ENCODE measurements at places on chromosomes 2 and 18. TPM values are rescaled to one million over a fixed set of nuclear protein-coding genes. Genes with fewer than 3 reads are reported as not detected.

DNA sequence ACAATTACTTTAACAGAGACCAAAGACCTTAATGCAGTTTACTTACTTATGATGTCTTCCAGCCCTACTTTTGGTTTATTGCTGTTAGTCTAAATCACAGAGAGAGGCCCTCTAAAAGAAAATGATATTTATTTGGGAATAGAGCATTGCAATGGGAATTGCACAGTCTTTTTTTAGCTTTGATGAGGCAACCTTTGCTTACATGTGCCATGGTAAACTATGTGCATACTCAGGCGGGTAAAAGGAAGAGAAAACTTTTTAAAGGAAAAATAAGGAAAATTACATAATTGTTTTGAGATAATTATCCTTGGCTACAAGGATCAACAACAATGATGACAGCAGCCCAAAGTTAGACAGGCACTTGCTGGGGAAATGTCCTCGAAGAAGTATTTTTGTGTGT lies 78.6 kb downstream of the EFEMP1 start:
- no peaks in the 10 kb centered on the region for H3K27me3 ChIP-seq
- no peak overlapping the region for H3K27ac ChIP-seq
- no peaks in the 10 kb centered on the region for H3K36me3 ChIP-seq
- no peak for DNase-seq

- no peak overlapping the region for H3K27ac ChIP-seq
- H3K27me3 ChIP-seq, result no peaks in the 10 kb centered on the region
- no peaks in the 10 kb centered on the region for H3K36me3 ChIP-seq
- peaks cover 24% of the 10 kb centered on the region for H3K4me1 ChIP-seq
- DNase-seq, result no peak
These were observed 107.7 kb downstream of the LBH start for GRCh38 chr2:30339071-30339470.

- H3K4me3 ChIP-seq, result no peak overlapping the region
- no peaks in the 10 kb centered on the region for H3K4me1 ChIP-seq
- H3K27ac ChIP-seq, result no peak overlapping the region
These were observed 629.7 kb downstream of the CCDC85A start for GRCh38 chr2:56813490-56813889.

DNA sequence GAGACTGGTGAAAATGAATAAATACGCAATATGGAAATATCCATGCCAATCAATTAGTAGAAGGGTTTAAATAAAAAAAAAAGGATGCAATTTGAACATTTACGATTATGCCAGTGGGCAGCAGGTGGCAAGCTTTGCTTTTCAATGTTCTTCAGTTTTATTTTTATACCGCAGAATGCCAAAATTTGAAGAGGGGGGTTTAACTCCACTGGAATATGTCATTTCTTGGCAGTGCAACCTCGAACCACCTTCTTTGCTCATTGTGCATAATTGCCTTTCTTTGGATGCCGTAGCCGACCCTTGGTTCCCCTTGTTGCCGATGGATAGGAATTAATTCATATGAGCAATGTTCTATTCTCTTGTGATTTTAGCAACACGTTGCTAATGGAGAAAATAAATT lies 88.0 kb downstream of the LTBP1 start:
- no peak overlapping the region for H3K27ac ChIP-seq
- H3K4me1 ChIP-seq, result no peaks in the 10 kb centered on the region
- H3K4me3 ChIP-seq, result no peak overlapping the region
- H3K36me3 ChIP-seq, result no peaks in the 10 kb centered on the region
- no peaks in the 10 kb centered on the region for H3K27me3 ChIP-seq

CFAP210 gene
- total RNA-seq, result 0.18 TPM

DNA sequence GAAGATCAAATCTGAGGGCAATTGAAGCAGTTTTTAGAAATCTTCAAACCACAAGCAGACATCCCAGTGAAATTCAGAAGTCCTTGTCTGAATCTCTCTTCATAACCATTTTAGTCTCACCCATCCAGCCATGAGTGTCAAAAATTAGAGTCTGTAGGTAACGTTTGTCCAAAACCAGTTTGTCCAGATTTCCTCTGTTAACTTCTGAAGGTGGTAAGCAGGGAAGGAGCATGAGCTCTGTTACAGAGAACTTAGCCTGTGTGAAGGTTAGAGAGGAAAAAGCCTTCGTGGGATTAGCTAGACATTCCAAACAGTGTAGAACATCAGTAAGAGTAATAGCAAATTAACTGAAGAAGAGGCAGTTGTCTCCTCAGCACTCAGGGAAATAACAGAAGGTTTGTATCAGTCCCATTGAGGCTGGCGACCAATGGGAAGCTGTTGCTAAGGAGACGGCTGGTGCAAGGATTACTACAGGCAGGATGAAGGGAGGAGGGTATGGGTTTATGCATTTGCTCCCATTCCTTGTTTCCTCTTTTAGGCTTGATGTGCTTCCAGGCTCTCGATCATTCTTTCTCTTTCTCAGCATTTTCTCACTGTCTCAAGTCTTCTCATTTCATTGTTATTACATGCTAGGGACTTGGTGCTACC lies 8.7 kb upstream of the GPR155 start:
- H3K4me3 ChIP-seq, result no peak overlapping the region
- H3K4me1 ChIP-seq, result peaks cover 12% of the 10 kb centered on the region
- H3K36me3 ChIP-seq, result no peaks in the 10 kb centered on the region
- H3K27me3 ChIP-seq, result no peaks in the 10 kb centered on the region
- H3K27ac ChIP-seq, result no peak overlapping the region

DNA sequence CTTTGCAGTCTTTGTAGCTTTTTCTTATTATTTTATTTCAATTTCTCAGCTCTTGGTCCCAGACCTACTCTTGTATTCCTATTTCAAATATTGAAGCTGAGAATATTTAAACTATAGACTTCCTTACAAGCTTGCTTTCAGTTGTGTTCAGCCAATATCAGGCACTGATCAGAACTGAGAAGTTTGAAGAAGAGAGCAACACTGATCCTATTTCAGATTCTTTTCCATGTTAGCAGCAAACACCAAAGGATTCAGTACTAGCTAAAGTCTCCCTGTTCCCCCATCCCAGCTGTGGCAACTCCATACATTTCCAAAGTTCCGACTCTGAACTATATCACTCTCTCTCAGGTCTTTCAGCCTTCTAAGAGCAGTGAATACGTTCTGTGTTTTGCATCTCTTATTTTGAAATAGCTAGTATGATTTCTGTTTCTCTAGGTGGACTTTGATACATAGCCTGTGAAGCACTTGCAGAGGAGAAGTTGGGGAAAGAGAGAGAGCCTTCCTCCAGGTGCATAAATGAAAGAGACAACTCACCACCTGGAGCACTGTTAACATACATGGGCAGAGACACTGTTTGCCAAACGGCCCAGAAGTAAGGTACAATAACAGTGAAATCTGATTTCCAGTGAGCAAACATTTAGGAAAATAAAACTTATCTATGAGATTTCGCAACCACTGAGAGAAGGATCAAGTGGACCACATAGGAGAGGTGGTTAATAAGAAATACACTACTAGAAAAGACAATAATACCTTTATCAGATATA lies 135.0 kb upstream of the ZNF804A start:
- no peaks in the 10 kb centered on the region for H3K36me3 ChIP-seq
- DNase-seq, result no peak
- H3K27me3 ChIP-seq, result no peaks in the 10 kb centered on the region
- no peak overlapping the region for H3K27ac ChIP-seq

DNA sequence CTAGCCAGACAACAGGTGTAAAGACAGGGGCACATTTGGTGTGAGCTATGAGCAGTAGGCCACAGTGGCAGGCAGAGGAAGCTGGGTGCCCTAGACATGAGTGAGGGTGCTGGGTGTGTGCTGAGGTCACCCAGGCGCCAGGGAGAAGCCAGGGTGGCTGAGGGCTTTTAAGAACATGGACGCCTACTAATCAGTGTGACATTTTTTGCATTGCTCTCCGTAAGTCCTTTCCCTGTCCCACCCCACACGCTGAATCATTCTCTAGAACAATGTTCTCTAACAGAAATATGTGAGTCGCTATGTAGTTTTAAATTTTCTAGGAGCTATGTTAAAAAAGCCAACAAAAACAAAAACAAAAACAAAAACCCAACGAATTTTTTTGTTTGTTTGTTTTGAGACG lies 204.5 kb upstream of the REV1 start:
- H3K4me1 ChIP-seq, result no peaks in the 10 kb centered on the region
- no peak overlapping the region for H3K27ac ChIP-seq
- H3K4me3 ChIP-seq, result no peak overlapping the region
- no peaks in the 10 kb centered on the region for H3K27me3 ChIP-seq
- no peak for DNase-seq
- H3K36me3 ChIP-seq, result no peaks in the 10 kb centered on the region

DNA sequence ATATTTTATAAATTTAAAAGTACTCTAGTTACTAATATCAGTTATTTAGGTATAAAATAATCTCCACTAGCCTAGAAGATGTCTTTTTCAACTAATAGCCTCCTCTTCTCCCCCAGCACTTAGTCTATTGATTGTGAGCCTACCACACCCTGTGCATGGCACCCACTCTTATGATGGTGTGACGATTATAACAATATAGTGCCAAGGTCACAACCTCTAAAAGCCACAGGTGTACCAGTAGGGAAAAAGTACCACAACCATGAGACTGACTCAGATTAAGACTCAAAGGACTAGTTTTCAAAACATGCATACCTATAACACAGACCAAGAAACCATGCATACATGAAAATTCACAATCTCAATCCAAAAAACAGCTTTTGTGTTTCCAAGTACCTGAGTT lies 27.6 kb downstream of the THADA start:
- no peaks in the 10 kb centered on the region for H3K27me3 ChIP-seq
- H3K4me1 ChIP-seq, result no peaks in the 10 kb centered on the region
- H3K27ac ChIP-seq, result no peak overlapping the region
- H3K4me3 ChIP-seq, result no peak overlapping the region

GORASP2 gene
- 24.0 TPM for total RNA-seq

TM4SF20 gene
- total RNA-seq, result not detected

SCYGR4 gene
- total RNA-seq, result not detected

- DNase-seq, result no peak
- H3K4me1 ChIP-seq, result no peaks in the 10 kb centered on the region
- no peak overlapping the region for H3K27ac ChIP-seq
- H3K36me3 ChIP-seq, result no peaks in the 10 kb centered on the region
- no peak overlapping the region for H3K4me3 ChIP-seq
- H3K27me3 ChIP-seq, result no peaks in the 10 kb centered on the region
These were observed 73.6 kb upstream of the SALL3 start for GRCh38 chr18:78906066-78906465.

DNA sequence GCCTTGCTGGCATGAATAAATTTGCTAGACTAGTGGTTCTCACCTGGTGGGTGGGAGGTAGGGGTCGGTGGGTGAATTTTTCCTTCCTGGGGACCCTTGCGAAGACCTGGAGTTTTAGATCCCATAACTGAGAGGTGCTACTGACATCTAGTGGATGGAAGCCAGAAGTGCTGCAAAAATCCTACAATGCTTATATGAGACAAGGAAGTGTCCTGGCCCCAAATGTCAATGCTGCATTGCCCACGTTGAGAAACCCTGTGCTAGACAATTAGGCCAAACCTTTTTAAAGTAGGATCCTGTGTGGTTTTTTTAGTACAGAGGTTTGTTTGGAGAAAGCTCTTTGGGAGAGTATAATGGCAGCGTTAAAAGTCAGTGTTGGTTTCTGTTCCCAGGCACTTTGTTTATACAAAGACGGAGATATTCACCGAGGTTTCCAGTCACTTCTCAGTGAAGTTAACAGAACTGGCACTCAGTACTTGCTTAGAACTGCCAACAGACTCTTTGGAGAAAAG lies 9.6 kb downstream of the SERPINB8 start:
- peaks cover 11% of the 10 kb centered on the region for H3K4me1 ChIP-seq
- H3K36me3 ChIP-seq, result no peaks in the 10 kb centered on the region

DNA sequence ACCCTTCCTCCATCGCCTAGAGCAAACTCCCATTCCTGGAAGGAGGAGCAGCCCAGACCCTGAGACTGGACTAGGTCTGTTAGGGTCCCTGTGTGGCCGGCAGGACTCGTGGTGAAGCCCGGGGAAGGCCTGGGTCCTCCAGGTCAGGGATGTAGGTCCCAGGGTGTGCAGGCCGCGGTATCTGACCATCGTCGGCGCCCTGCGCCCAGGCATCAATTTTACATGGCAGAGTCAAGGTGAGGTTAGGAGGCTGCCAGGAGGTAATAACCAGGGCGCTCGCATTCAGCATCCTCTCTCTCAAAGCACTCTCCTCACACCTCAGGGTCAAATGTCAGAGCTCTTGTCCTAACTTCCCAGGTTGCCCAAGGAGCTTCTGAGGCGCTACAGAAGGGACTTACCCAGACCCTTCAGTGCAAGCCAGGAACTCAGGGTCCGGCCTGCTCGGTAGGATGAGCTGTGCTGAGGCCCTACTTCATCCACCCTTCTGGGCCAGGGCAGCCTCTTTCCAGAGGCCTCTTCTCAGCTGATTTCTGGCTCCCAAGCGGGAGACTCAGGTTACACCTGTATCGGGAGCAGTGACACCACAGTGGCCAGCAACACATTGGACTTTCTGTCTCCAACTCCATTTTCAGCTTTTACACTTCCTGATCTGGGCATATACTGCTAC lies 628 bp downstream of the SH2D6 start:
- peak overlapping the region; percentile 85 for H3K4me3 ChIP-seq
- H3K36me3 ChIP-seq, result no peaks in the 10 kb centered on the region
- H3K27me3 ChIP-seq, result no peaks in the 10 kb centered on the region
- DNase-seq, result peak; percentile 52

DPP10 gene
- not detected for total RNA-seq

DNA sequence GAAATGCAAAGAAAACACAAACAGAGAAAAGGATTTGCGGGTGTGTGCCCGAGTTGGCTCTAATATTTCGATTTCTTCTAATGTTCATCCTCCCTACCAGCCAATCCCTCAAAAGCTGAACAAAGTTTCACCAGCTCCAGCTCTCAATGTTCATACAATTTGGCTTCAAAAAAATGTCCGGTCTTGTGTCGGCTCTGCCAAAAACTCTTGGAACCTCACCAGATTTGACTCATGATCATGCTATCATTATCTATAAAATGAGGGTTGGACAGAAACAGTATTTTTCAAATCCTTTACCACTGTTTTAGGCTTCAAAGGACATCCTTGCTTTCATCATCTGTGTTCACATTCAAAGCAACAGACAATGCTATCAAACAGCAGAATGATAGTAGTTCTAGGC lies 88.2 kb downstream of the CRACDL start:
- H3K4me3 ChIP-seq, result no peak overlapping the region
- H3K36me3 ChIP-seq, result no peaks in the 10 kb centered on the region
- DNase-seq, result no peak
- H3K4me1 ChIP-seq, result no peaks in the 10 kb centered on the region

- no peak overlapping the region for H3K27ac ChIP-seq
- peaks cover 2% of the 10 kb centered on the region for H3K36me3 ChIP-seq
- H3K4me1 ChIP-seq, result peaks cover 41% of the 10 kb centered on the region
- no peak overlapping the region for H3K4me3 ChIP-seq
These were observed 8.1 kb downstream of the CWC22 start for GRCh38 chr2:179999000-179999399.

DNA sequence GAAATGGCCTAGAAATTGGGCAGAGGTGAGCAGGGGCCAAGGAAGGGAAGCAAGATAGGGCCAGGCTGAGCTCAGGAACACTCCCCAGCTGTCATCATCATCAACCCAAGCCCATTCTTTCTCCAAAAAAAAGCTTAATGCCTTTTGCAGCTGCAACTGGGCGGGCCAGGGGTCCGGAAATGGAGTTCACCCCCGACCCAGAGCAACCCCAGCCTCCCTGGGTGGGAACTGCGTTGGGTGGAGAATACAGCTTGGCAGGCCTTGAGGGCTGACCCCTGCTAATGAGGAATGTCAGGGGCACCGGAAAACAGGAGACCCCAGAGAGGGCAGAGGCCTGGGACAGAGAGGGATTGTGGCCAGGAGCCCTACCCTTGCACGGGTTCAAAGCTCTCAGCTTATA lies 64.8 kb downstream of the TNS1 start:
- H3K27ac ChIP-seq, result no peak overlapping the region
- no peak for DNase-seq
- H3K4me3 ChIP-seq, result no peak overlapping the region
- H3K36me3 ChIP-seq, result no peaks in the 10 kb centered on the region

GRCh38 chr18:7254163-7254562 lies 23.3 kb downstream of the LRRC30 start:
- DNase-seq, result no peak
- no peak overlapping the region for H3K27ac ChIP-seq
- no peaks in the 10 kb centered on the region for H3K4me1 ChIP-seq
- H3K27me3 ChIP-seq, result no peaks in the 10 kb centered on the region
- no peaks in the 10 kb centered on the region for H3K36me3 ChIP-seq
- H3K4me3 ChIP-seq, result no peak overlapping the region
